ENCODE measurements at places on chromosomes 7 and 10.

DNA sequence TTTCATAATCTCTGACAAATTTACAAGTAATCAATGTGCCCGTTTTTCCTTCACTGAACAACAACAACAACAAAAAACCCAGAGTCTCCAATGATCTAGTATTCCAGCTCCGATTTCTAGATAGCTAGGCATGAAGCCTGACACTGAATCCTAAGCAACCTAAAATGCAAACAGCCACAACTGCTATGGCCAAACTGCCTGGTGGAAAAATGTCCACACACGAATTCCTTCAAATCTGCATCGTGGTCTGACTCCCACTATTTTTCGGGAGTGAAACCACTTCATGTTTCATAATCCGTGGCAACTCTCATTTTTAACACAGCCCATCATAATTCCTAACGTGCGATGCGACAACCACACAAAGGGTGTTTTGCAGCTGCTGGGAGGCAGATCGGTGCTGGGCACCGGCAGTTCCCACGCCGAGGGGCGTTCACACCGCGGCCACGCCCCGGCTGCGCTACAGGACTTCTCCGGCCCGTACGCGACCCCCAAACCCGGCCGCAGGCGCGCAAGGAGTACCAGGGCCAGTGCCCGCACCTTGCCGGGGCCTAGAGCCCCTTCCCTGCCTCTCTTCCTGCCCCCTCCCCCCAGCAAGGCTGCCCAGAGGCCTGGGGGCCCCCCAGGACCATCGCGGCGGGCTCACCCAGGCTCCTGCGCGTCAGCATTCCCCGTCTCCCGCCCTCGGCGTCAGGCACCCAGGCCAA is 814 bp downstream of the RUFY2 start:
- no peaks in the 10 kb centered on the region for H3K36me3 ChIP-seq
- H3K4me3 ChIP-seq: peak overlapping the region; percentile 86
- peak overlapping the region; percentile 65 for H3K27ac ChIP-seq
- peak; percentile 64 for DNase-seq
- peaks cover 1% of the 10 kb centered on the region for H3K27me3 ChIP-seq

DNA sequence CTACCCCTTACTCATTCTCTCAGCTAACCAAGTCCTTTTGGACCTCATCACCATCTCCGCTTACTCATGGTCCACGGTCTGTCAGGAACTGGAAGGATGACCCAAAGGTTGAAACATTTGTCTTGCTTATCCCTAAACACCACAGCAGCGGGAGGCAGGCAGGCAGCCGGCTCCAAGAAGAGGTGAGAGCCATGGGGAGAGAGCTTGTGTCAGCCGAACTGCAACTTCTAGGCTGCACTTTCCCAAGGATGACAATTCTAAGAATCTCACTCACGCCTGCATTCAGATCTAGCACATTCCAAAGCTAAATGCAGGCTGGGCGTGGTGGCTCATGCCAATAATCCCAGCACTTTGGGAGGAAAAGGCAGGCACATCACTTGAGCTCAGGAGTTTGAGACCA is 86.0 kb downstream of the SPDYE5 start:
- H3K27me3 ChIP-seq: peaks cover 2% of the 10 kb centered on the region
- H3K27ac ChIP-seq: no peak overlapping the region
- peaks cover 19% of the 10 kb centered on the region for H3K36me3 ChIP-seq

DNA sequence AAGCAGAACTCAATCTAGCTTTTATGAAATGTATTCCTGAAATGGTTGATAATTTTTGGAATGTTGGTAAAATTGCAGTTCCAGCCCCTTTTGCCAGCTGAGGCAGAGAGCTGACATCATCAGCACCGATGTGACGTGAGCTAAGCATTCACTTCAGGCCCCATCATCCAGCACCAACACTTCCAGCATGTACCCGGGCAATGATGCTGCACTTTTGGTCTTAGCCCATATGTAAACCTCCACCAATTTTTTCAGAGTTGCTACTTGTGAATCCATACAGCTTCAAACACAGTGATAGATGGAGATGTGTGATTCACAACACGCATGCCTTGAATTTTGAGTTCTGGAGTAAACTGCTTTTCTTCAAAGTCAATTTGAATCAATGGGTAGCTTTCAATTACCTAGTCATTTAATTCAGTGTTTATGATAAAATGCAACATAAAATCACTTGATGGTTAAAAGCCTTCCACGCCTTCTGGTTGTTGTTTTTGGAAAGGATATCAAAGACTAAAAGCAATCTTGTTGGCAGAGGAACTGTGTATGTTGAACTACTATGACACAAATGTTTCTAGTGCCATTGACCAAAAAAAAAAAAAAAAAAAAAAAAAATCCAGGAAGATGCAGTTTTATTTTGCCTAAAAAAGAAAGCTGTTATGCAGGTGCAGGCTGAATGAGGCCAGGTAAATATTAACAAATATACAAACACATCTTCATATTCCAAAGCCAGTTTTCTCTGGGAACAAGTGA is 73.9 kb downstream of the NRP1 start:
- DNase-seq: no peak
- H3K27me3 ChIP-seq: peaks cover 13% of the 10 kb centered on the region

DNA sequence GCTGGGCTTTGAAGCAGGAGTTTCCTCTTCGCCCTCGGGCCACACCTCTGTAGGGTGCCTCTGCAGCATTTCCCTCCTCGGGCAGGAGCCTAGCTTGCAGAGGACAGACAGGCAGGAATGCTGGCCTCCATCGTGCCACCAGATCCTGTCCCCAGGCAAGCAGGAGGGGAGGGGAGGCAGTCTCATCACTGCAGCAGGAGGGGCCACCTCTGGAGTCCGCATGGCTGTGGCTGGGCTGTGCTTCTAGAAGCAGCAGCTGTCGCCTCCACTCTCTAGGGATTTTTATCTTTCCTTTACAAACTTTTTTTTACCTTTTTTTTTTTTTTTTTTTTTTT is 181.4 kb downstream of the CUX1 start:
- peaks cover 5% of the 10 kb centered on the region for H3K27me3 ChIP-seq
- no peak overlapping the region for H3K4me3 ChIP-seq
- peaks cover 18% of the 10 kb centered on the region for H3K4me1 ChIP-seq
- peak; percentile 9 for DNase-seq
- H3K36me3 ChIP-seq: no peaks in the 10 kb centered on the region

DNA sequence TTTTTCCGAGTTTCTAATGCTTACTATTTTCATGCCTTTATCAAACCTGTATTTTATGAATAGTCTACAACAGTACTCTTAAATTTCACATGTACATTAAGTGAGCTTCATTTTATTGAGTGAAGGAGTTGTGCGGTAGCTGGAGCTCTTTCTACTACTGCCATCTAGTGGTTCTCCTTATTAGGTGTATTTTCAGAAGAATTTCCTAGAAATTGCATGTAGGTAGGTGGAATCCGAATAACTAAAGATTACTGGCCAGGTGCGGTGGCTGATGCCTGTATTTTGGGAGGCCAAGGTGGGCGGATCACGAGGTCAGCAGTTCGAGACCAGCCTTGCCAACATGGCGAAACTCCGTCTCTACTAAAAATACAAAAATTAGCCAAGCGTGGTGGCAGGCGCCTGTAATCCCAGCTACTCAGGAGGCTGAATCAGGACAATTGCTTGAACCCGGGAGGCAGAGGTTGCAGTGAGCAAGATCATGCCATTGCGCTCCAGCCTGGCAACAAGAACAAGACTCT is 38.3 kb downstream of the LRRC72 start:
- no peaks in the 10 kb centered on the region for H3K4me1 ChIP-seq
- no peak overlapping the region for H3K27ac ChIP-seq
- H3K36me3 ChIP-seq: no peaks in the 10 kb centered on the region
- no peak overlapping the region for H3K4me3 ChIP-seq
- H3K27me3 ChIP-seq: no peaks in the 10 kb centered on the region

- no peak overlapping the region for H3K27ac ChIP-seq
- peak; percentile 78 for DNase-seq
- H3K27me3 ChIP-seq: peaks cover 9% of the 10 kb centered on the region
- peaks cover 9% of the 10 kb centered on the region for H3K4me1 ChIP-seq
- no peak overlapping the region for H3K4me3 ChIP-seq
These were observed 1.5 kb downstream of the TRIL start for GRCh38 chr7:28956608-28957063.

GRCh38 chr10:76918106-76918505 is 719.5 kb downstream of the KCNMA1 start:
- no peak for DNase-seq
- no peaks in the 10 kb centered on the region for H3K36me3 ChIP-seq
- no peak overlapping the region for H3K4me3 ChIP-seq

DNA sequence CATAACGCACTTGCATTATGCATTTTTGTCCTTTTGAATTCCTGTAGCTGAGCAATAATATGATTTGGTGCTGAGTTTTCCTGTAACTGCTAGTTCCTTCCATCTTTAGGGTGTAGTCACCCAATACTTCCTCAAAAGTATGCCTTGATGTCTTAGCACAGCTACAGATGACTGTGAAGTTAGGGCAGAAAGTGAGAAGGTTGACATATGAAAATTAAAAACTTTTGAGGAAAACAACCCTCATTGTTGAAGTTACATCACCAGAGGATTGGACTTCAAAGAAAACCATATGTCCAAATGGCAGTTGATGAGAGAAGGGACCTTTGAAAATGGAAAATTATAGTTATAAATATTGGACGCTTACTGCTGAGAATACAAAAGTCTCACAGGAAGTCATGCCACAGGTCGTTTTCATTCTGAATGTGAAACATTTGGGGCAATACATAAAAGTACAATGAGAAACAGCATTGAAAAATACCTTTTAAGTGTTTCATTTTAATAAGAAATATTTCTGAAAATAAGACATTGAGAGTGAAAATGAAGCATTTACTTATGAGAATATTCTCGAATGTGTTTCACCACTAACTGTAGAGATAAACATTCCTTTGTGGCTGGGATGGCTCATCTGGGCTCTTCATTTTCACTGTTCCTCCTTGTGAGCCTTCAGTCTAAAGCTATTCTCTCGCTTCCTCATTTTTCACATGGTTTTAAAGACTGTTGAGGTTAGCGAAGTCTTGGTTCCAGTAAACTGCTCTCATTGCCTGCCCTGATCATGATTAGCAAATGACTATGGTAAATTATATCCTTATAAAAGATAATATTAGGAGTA is 61.4 kb upstream of the NME8 start:
- H3K27ac ChIP-seq: no peak overlapping the region
- no peaks in the 10 kb centered on the region for H3K27me3 ChIP-seq
- H3K4me3 ChIP-seq: no peak overlapping the region
- no peaks in the 10 kb centered on the region for H3K4me1 ChIP-seq
- H3K36me3 ChIP-seq: no peaks in the 10 kb centered on the region

GRCh38 chr7:147089051-147089461 is 972.5 kb downstream of the CNTNAP2 start:
- no peaks in the 10 kb centered on the region for H3K4me1 ChIP-seq
- no peaks in the 10 kb centered on the region for H3K36me3 ChIP-seq
- no peak overlapping the region for H3K27ac ChIP-seq
- no peak overlapping the region for H3K4me3 ChIP-seq

DNA sequence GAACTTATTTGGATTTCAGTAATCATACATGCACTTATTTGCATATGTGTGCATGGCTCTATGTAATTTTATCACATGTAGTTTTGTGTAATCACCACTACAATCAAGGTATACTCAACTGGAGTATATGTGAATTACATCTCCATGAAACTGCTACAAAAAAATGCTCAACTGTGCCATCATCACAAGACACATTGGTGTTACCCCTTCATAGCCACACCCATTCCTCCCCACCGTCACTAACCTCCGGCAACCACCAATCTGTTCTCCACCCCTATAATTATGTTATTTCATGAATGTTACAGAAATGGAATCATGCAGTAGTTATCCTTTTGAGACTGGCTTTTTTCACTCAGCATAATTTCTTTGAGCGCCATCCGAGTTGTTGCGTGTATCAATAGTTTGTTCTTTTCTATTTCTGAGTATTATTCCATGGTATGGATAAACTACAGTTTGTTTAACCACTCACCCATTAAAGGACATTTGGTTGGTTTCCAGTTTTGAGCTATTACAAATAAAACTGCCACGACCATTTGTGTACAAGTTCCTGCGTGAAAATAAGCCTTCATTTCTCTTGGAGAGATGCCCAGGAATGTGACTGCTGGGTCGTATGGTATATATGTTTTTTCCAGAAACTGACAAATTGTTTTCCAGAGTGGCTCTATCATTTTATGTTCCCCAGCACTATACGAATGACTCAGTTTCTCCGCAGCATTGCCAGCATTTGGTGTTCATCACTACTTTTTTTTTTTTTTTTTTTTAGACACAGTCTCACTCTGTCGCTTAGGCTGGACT is 11.3 kb upstream of the SMO start:
- H3K4me1 ChIP-seq: no peaks in the 10 kb centered on the region
- no peaks in the 10 kb centered on the region for H3K36me3 ChIP-seq

GRCh38 chr10:70564901-70565351 is 37.6 kb downstream of the PRF1 start:
- no peak overlapping the region for H3K27ac ChIP-seq
- no peak overlapping the region for H3K4me3 ChIP-seq
- H3K27me3 ChIP-seq: peaks cover 30% of the 10 kb centered on the region
- peaks cover 39% of the 10 kb centered on the region for H3K4me1 ChIP-seq
- peaks cover 32% of the 10 kb centered on the region for H3K36me3 ChIP-seq

- H3K27me3 ChIP-seq: peaks cover 33% of the 10 kb centered on the region
- no peaks in the 10 kb centered on the region for H3K4me1 ChIP-seq
- no peak for DNase-seq
- H3K27ac ChIP-seq: peak overlapping the region; percentile 70
- H3K4me3 ChIP-seq: peak overlapping the region; percentile 81
These were observed 167.9 kb downstream of the TCERG1L start for GRCh38 chr10:131143425-131144165.

- no peaks in the 10 kb centered on the region for H3K27me3 ChIP-seq
- no peaks in the 10 kb centered on the region for H3K36me3 ChIP-seq
- no peak overlapping the region for H3K4me3 ChIP-seq
These were observed 159.7 kb downstream of the ADK start for GRCh38 chr10:74310652-74311257.
